ENCODE measurements at places on chromosomes 5 and 9. TPM values are rescaled to one million over a fixed set of nuclear protein-coding genes. Genes with fewer than 3 reads are reported as not detected.

The IL4 gene
- not detected for total RNA-seq

The FGD3 gene
- 329 TPM for total RNA-seq

The F12 gene
- total RNA-seq, result not detected

The AQP3 gene
- 71.6 TPM for total RNA-seq

The F2RL1 gene
- 4.2 TPM for total RNA-seq

The PCDHA13 gene
- not detected for total RNA-seq

The AJM1 gene
- 1.3 TPM for total RNA-seq

The CD14 gene
- 4.6 TPM for total RNA-seq

The TLX3 gene
- not detected for total RNA-seq

The MOB3B gene
- total RNA-seq, result 0.73 TPM

The BNC2 gene
- not detected for total RNA-seq

The SHB gene
- 0.91 TPM for total RNA-seq

The THBS4 gene
- total RNA-seq, result not detected

DNA sequence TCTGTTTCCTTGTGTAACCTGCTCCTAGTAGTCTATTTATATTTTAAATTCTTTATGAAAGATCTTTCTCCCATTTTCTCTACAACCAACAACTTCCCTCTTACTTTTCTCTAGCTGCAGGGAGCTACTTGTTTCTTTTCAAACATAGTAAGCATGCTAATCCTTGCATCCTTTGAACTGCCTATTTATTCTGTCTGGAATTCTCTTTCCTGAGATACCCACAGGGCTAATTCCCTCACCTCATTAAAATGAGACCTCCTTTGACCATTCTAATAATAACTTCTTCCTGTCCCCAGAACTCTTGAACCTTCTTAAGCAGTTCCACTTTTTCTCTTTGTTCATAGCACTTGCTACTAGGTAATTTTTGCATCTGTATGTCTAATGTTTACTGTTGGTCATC lies 620.6 kb upstream of the CDH18 start:
- no peak for DNase-seq
- H3K4me1 ChIP-seq, result no peaks in the 10 kb centered on the region
- H3K4me3 ChIP-seq, result no peak overlapping the region
- H3K27ac ChIP-seq, result no peak overlapping the region
- no peaks in the 10 kb centered on the region for H3K36me3 ChIP-seq

- H3K27ac ChIP-seq, result no peak overlapping the region
- H3K4me3 ChIP-seq, result no peak overlapping the region
- no peaks in the 10 kb centered on the region for H3K4me1 ChIP-seq
- peaks cover 4% of the 10 kb centered on the region for H3K27me3 ChIP-seq
- no peaks in the 10 kb centered on the region for H3K36me3 ChIP-seq
These were observed 510.5 kb upstream of the TNC start for GRCh38 chr9:115628426-115628825.

GRCh38 chr5:172200476-172200875 lies 6.5 kb downstream of the EFCAB9 start:
- no peak for DNase-seq
- H3K4me1 ChIP-seq, result peaks cover 7% of the 10 kb centered on the region
- no peak overlapping the region for H3K27ac ChIP-seq
- peaks cover 4% of the 10 kb centered on the region for H3K27me3 ChIP-seq
- no peaks in the 10 kb centered on the region for H3K36me3 ChIP-seq

GRCh38 chr9:91451431-91452270 lies 28.0 kb upstream of the NFIL3 start:
- no peaks in the 10 kb centered on the region for H3K4me1 ChIP-seq
- H3K4me3 ChIP-seq, result no peak overlapping the region
- no peak overlapping the region for H3K27ac ChIP-seq
- peaks cover 12% of the 10 kb centered on the region for H3K27me3 ChIP-seq

DNA sequence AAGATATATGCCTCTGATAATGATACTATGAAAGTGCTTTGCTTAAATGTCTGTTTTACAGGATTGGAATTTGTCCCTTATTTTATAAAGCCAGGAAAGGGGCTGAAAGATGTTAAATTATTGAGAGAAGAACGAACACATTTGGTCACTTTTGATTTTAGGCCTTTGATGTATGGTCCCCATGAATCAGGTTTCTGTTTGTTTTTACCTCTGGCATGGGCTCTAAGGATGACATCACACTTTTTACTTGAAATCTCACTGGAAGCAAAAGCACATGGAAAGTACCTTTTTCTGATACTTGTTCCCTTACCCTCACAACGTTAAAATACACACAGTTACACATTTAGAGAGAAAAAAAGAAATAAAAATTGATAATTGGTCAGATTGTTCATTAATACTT lies 6.9 kb downstream of the OTULIN start:
- peaks cover 48% of the 10 kb centered on the region for H3K4me1 ChIP-seq
- peak overlapping the region; percentile 68 for H3K4me3 ChIP-seq
- no peaks in the 10 kb centered on the region for H3K36me3 ChIP-seq
- DNase-seq, result no peak
- peak overlapping the region; percentile 80 for H3K27ac ChIP-seq

- no peaks in the 10 kb centered on the region for H3K4me1 ChIP-seq
- H3K27me3 ChIP-seq, result no peaks in the 10 kb centered on the region
- no peaks in the 10 kb centered on the region for H3K36me3 ChIP-seq
These were observed 574.5 kb upstream of the GRAMD2B start for GRCh38 chr5:125848751-125849150.

- no peak for DNase-seq
- no peak overlapping the region for H3K27ac ChIP-seq
- H3K4me3 ChIP-seq, result no peak overlapping the region
- H3K4me1 ChIP-seq, result peaks cover 33% of the 10 kb centered on the region
These were observed 54.3 kb downstream of the PIK3R1 start for GRCh38 chr5:68269820-68270219.

DNA sequence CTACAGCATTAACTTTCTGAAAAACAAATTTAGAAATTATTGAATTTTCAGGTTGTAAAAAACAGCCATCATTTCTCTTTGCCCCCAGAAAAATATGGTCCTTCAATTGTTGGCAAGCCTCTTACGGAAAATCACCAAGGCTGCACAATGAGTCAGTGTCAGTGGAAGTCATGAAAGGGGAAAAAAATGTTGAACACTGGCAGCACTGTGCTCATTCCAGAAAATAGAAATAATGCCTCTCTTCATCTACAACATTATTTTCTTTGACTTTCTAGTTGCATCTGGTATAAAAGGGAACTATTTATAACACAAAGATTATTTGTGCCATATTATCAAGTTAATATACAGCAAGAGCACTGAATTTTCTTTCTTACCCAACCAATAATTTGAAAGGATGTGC lies 26.7 kb upstream of the STK32A start:
- no peak overlapping the region for H3K27ac ChIP-seq
- H3K27me3 ChIP-seq, result peaks cover under 1% of the 10 kb centered on the region
- no peak overlapping the region for H3K4me3 ChIP-seq
- no peak for DNase-seq

DNA sequence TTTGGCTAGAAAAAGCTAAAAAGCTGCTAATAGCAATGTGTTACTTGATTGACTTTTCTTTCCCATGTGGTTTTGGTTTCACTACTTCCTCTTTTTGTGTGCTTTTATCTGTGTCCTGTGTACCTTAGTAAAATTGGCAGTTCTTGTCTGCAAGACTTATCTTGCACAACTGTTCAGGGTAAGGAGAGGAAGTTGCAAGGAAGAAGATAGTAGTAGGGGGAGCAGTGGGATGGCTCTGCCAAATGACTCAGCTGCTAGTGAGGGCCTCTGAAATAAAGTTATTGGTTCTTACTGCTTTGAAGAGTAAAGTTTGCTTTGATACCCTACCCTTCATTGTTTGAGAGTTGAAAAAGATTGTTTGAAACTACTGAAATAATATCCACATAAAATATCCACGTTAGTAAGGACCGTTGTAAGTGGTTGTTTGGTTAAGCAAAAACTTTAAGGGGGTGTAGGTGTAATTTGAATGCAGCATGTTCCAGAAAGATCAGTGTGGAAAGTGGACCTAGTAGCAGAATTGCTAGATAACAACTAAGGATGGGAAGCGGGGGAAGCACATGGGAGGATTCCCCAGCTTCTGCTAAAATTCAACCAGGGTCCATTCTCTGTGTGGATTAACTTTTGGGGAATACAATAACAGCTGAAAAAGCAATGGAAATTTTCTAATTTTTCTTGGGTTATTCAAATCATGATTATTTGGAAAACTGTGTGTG lies 123.5 kb downstream of the SCAMP1 start:
- no peak overlapping the region for H3K4me3 ChIP-seq
- no peaks in the 10 kb centered on the region for H3K27me3 ChIP-seq
- peaks cover 16% of the 10 kb centered on the region for H3K4me1 ChIP-seq
- peaks cover 12% of the 10 kb centered on the region for H3K36me3 ChIP-seq

GRCh38 chr5:94361832-94362796 lies 256.3 kb downstream of the KIAA0825 start:
- no peak overlapping the region for H3K4me3 ChIP-seq
- no peak overlapping the region for H3K27ac ChIP-seq
- no peaks in the 10 kb centered on the region for H3K27me3 ChIP-seq
- peaks cover 3% of the 10 kb centered on the region for H3K36me3 ChIP-seq

DNA sequence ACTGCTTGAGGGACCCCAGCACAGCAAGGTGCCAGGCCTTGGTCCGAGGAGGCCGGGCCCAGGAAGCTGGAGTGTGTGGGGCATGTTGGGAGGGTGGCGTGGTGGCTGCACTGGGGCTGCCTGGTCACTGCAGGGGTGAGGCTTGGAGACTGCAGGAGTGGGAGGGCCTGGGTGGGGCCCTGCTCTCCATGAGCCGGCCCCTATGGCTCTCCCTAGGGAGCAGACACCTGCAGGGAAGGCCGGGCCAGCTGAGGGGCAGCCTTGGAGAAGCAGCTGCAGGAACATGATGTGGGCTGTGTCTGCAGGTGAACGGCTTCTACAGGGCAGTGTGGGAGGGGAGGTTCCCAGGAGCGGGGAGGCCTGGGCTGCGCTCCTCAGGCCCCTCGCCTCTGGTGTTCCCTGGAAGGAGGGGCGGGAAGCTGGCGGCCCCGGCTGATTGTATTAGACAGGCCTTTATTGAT lies 41.7 kb upstream of the TMEM250 start:
- H3K4me1 ChIP-seq, result no peaks in the 10 kb centered on the region
- no peak overlapping the region for H3K4me3 ChIP-seq
- no peaks in the 10 kb centered on the region for H3K36me3 ChIP-seq
- no peak overlapping the region for H3K27ac ChIP-seq
- DNase-seq, result no peak

DNA sequence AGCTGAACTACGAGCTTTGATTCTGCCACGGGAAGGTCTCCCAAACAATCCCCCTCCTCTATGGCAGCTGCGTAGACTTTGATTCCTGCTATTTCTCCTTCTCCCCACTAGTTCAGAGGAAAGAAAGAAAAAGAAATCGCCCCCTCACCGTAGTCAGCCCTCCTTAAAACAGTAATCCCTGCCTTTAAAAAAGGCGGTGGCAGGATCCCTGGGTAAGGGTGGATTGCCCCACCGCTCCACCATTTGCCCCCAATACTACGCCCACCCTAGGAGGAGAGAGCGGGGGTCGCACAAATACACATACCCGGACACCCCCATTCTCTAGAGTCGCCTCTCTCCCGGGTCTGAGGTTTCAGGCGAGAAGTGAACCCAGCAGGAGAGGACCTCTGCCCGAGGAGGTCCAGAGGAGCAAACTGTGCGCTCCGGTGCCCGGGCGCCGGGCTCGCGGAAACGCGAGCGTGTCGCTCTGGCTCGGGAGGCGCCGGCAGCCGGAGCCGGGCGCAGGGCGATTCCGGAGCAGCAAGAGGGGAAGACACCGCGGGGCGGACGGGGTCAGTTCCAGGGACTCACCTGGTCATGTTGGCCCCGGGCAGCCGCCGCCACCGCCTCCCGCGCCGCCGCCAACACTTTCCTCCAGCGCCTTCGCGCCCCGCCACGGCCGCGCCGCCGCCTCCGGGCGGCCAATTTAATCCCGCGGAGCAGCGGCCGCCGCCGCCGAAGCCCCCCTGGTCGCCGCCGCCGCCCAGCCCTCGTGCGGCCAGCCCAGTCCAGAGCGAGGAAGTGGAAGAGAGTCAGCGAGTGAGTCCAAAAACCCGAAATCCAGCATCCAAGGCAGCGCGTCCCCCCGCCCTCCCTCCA lies 1057.7 kb upstream of the DMAC1 start:
- peak; percentile 59 for DNase-seq
- peaks cover 18% of the 10 kb centered on the region for H3K4me1 ChIP-seq
- no peaks in the 10 kb centered on the region for H3K36me3 ChIP-seq

DNA sequence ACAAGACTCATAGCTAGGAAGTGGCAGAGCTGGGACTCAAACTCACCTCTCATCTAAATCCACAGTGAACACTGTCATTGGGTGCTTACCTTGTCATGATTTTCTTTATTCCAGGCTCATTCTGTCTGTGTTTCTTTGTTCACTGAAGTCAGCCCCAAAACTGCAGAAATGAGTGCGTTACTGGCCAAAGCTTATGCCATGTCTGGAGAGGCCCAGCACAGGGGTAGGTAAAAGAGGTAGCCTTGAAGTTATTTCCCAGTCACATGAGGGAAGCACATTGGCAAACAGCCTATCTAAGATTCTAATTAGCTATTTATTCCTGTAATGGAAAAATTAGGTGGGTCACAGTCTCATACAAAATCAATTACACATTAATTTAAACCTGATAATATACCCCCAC lies 29.8 kb downstream of the TTC23L start:
- DNase-seq, result no peak
- H3K27ac ChIP-seq, result no peak overlapping the region
- no peaks in the 10 kb centered on the region for H3K27me3 ChIP-seq
- H3K4me1 ChIP-seq, result no peaks in the 10 kb centered on the region
- no peaks in the 10 kb centered on the region for H3K36me3 ChIP-seq
- no peak overlapping the region for H3K4me3 ChIP-seq

GRCh38 chr5:13477118-13477737 lies 467.3 kb downstream of the DNAH5 start:
- H3K27ac ChIP-seq, result no peak overlapping the region
- H3K4me3 ChIP-seq, result no peak overlapping the region
- no peak for DNase-seq
- no peaks in the 10 kb centered on the region for H3K27me3 ChIP-seq
- H3K36me3 ChIP-seq, result no peaks in the 10 kb centered on the region
- H3K4me1 ChIP-seq, result no peaks in the 10 kb centered on the region

- H3K36me3 ChIP-seq, result no peaks in the 10 kb centered on the region
- no peak overlapping the region for H3K27ac ChIP-seq
- H3K4me3 ChIP-seq, result no peak overlapping the region
- H3K4me1 ChIP-seq, result peaks cover 28% of the 10 kb centered on the region
These were observed 51.1 kb upstream of the CDKN2AIPNL start for GRCh38 chr5:134462761-134463160.

DNA sequence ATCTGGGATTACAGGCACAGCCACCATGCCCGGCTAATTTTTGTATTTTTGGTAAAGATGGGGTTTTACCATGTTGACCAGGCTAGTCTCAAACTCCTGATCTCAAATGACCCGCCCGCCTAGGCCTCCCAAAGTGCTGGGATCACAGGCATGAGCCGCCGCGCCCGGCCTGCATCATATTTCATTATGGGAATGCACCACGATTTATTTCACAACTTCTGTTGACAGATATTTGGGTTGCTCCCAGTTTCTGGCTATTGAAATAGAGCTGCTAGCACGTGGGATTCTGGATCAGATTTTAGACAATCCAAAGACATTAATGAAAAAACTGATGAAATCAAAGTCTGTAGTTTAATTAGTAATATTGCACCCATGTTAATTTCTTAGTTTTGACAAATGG lies 48.4 kb upstream of the FUBP3 start:
- no peak for DNase-seq
- H3K4me3 ChIP-seq, result no peak overlapping the region
- no peaks in the 10 kb centered on the region for H3K36me3 ChIP-seq
- no peak overlapping the region for H3K27ac ChIP-seq
- peaks cover 10% of the 10 kb centered on the region for H3K27me3 ChIP-seq

GRCh38 chr5:54243483-54244080 lies 66.8 kb downstream of the ARL15 start:
- no peak overlapping the region for H3K27ac ChIP-seq
- DNase-seq, result no peak
- peaks cover 15% of the 10 kb centered on the region for H3K4me1 ChIP-seq
- no peak overlapping the region for H3K4me3 ChIP-seq
- H3K36me3 ChIP-seq, result no peaks in the 10 kb centered on the region

Measured in naive thymus-derived CD8-positive, alpha-beta T cell (primary cell).